ENCODE measurements at places on chromosomes 4 and X.

GRCh38 chr4:11624370-11624769 lies 195.7 kb upstream of the HS3ST1 start:
- no peak for DNase-seq

DNA sequence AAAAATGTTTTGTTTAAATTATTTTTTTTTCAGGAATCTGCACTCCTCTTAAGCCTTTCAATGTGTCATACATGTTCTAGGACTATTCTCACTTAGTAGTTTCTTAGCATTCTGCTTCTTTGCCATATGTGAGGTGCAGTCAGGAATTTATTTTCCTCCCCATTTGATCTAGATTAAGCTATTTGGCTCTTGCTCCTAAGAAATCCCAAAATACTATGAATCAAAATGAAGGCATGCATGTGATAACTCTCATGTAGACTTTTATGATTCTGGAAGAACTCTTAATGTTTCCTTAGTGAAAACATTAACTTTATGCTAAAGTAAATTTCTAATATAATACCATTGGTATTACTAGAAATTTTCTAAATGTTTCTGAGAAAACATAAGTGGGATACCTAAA lies 664.5 kb downstream of the RAPGEF2 start:
- DNase-seq, result no peak

DNA sequence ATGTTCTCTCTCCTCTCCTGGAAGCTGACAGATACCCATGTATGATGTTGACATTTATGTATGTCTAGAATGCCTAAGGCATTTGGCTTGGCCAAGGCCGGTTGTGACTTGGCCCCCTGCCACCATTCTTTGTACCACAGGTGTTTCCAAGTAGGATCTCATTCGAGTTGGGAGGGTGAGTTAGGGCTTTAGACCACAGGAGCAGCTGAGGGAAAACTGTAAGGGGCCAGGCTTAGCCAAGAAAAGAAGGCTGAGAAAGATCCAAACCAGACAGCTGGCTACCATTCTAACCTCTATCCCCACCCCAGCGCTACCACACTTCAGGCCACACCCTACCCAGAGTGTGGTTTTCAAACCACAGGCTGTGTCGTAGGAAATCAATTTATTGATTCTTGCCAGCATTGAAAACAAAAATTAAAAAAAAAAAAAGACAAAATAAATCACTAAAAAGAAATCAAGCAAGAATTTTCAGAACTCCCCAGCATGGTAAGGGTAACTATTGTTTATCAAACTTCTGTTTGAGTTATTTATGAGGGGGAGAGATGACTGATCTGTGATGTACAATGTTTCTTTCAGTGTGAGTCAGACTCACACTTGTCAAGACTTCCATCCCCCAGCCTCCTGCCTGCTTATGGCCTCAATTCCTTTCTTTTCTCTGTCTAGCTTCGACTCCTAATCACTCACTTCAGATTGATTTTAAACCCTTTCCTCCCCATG lies 9.9 kb downstream of the TMSB4X start:
- DNase-seq, result peak; percentile 70

GRCh38 chr4:111930659-111931058 lies 214.6 kb upstream of the FAM241A start:
- DNase-seq, result no peak

DNA sequence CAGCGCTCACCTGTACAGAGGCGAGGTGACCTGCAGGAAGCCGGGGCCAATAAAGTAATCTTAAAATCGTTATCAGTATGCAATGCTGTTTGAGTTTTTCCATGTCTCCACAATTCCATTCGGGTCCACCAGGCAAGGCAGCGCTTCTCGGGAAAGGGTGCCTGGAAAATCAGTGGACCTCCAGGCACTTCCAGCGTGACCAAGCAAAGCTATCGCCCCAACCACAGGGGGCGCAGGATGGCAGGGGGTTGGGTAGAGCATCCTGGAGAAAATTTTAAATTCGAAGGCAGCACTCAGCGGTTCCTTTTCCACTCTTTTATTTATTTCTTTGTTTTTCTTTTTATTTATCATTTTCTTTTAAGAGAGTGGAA lies 5.4 kb upstream of the SOX3 start:
- DNase-seq, result no peak

DNA sequence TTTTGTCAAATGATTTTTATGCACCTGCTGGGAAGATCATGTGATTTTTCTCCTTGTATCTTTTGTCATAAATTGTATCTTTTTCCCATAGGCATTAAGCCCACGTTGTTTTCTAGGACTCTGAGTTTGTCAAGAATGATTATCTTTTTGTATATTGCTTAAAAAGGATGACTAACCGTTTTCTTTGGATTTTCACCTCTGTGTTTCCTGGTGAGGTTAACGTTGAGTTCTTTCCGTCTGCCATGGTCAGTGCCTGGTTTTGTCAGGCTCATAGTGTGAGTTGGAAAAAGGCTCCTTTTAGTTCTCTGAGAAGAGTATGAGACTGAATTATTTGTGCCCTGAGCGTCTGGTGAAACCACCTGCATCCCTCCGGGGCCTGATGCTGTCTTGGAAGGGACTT lies 21.9 kb downstream of the PCGF3 start:
- no peak for DNase-seq

GRCh38 chr4:3487861-3488260 lies 24.8 kb downstream of the DOK7 start:
- DNase-seq, result no peak
